A549 treated with AZD2906 at 1 μM for 4 hours (cell line): ENCODE measurements at places on chromosomes 12 and 14. TPM values are rescaled to one million over a fixed set of nuclear protein-coding genes. Genes with fewer than 3 reads are reported as not detected.

ABCC9 gene
- total RNA-seq, result 0.01 to 0.03 TPM (median 0.01 TPM) in 4 of 5 replicates, not detected in the other

LYZ gene
- 0.07 to 0.72 TPM (median 0.08 TPM) in 3 of 5 replicates, not detected in the others for total RNA-seq

MIP gene
- total RNA-seq, result 0.07 to 0.09 TPM in 2 of 5 replicates, not detected in the others

CAPS2 gene
- total RNA-seq, result 0.99 to 2.3 TPM (median 1.5 TPM) in 5 replicates

RTL1 gene
- total RNA-seq, result 0.16 to 0.27 TPM (median 0.22 TPM) in 5 replicates

TTC9 gene
- 3.0 to 3.8 TPM (median 3.2 TPM) in 5 replicates for total RNA-seq

RPS6KL1 gene
- total RNA-seq, result 0.23 to 0.49 TPM (median 0.40 TPM) in 5 replicates

DDN gene
- total RNA-seq, result 0.50 to 0.82 TPM (median 0.66 TPM) in 5 replicates

SPATS2 gene
- total RNA-seq, result 27.3 to 35.1 TPM (median 32.6 TPM) in 5 replicates

TAS2R43 gene
- not detected in 5 replicates for total RNA-seq

CCT2 gene
- total RNA-seq, result 262 to 357 TPM (median 272 TPM) in 5 replicates

KRT3 gene
- total RNA-seq, result 0.03 to 0.06 TPM in 2 of 5 replicates, not detected in the others

ETFBKMT gene
- total RNA-seq, result 0.78 to 1.1 TPM (median 0.87 TPM) in 5 replicates

MSI1 gene
- 1.0 to 1.5 TPM (median 1.3 TPM) in 5 replicates for total RNA-seq

HVCN1 gene
- total RNA-seq, result 0.40 to 0.86 TPM (median 0.72 TPM) in 5 replicates

RAD51B gene
- total RNA-seq, result 3.6 to 5.6 TPM (median 4.2 TPM) in 5 replicates

CALM1 gene
- total RNA-seq, result 318 to 371 TPM (median 359 TPM) in 5 replicates

RASSF9 gene
- 0.90 to 1.4 TPM (median 1.2 TPM) in 5 replicates for total RNA-seq

CLECL1 gene
- total RNA-seq, result not detected in 5 replicates

AKAP6 gene
- 0.31 to 0.55 TPM (median 0.45 TPM) in 5 replicates for total RNA-seq

RERGL gene
- total RNA-seq, result not detected in 5 replicates

SCNN1A gene
- total RNA-seq, result 23.1 to 30.7 TPM (median 28.9 TPM) in 5 replicates

CLEC4C gene
- not detected in 5 replicates for total RNA-seq

FKBP11 gene
- total RNA-seq, result 48.4 to 61.7 TPM (median 57.5 TPM) in 5 replicates

ESRRB gene
- total RNA-seq, result 0.16 to 0.29 TPM (median 0.22 TPM) in 5 replicates

TESPA1 gene
- not detected in 5 replicates for total RNA-seq

HHIPL1 gene
- 0.21 to 0.28 TPM (median 0.24 TPM) in 5 replicates for total RNA-seq

SLC35F4 gene
- not detected in 5 replicates for total RNA-seq

SLC6A15 gene
- 3.6 to 4.7 TPM (median 4.0 TPM) in 5 replicates for total RNA-seq

DLK1 gene
- total RNA-seq, result 0.17 to 0.41 TPM (median 0.26 TPM) in 5 replicates

NEUROD4 gene
- total RNA-seq, result not detected in 5 replicates

GRIP1 gene
- total RNA-seq, result 2.9 to 6.4 TPM (median 3.6 TPM) in 5 replicates

ISM2 gene
- total RNA-seq, result 0.29 to 0.44 TPM (median 0.43 TPM) in 5 replicates

PYM1 gene
- total RNA-seq, result 40.4 to 44.4 TPM (median 41.2 TPM) in 5 replicates

BHLHE41 gene
- 0.41 to 1.6 TPM (median 0.63 TPM) in 5 replicates for total RNA-seq

OTX2 gene
- not detected in 5 replicates for total RNA-seq

RNASE11 gene
- total RNA-seq, result not detected in 5 replicates

FGD6 gene
- 9.3 to 13.3 TPM (median 12.1 TPM) in 5 replicates for total RNA-seq

CFL2 gene
- 101 to 112 TPM (median 104 TPM) in 5 replicates for total RNA-seq

GPR162 gene
- 0.26 to 0.41 TPM (median 0.33 TPM) in 5 replicates for total RNA-seq

TMEM117 gene
- total RNA-seq, result 1.3 to 2.2 TPM (median 1.7 TPM) in 5 replicates

GPX2 gene
- 162 to 290 TPM (median 186 TPM) in 5 replicates for total RNA-seq

IGFBP6 gene
- total RNA-seq, result 143 to 250 TPM (median 245 TPM) in 5 replicates

HPD gene
- total RNA-seq, result 1.5 to 2.2 TPM (median 2.0 TPM) in 5 replicates

FOXA1 gene
- total RNA-seq, result 4.3 to 6.4 TPM (median 5.8 TPM) in 5 replicates

HRK gene
- 1.4 to 2.1 TPM (median 1.8 TPM) in 5 replicates for total RNA-seq

RIMBP2 gene
- total RNA-seq, result 0.05 to 0.06 TPM in 2 of 5 replicates, not detected in the others

SAMD4A gene
- 11.8 to 13.3 TPM (median 12.7 TPM) in 5 replicates for total RNA-seq

GLIPR1L1 gene
- not detected in 5 replicates for total RNA-seq

SP1 gene
- 17.9 to 22.6 TPM (median 21.9 TPM) in 5 replicates for total RNA-seq

GPRC5D gene
- 0.40 TPM in 1 of 5 replicates, not detected in the others for total RNA-seq

KRT5 gene
- total RNA-seq, result 0.52 to 0.72 TPM (median 0.62 TPM) in 5 replicates
